Stimulated activated CD4-positive, alpha-beta T cell treated with anti-CD3 and anti-CD28 coated beads, Interleukin-4, amount 100 ng/mL, for 24 hours (primary cell): ENCODE measurements at places on chromosomes 1 and 21.

DNA sequence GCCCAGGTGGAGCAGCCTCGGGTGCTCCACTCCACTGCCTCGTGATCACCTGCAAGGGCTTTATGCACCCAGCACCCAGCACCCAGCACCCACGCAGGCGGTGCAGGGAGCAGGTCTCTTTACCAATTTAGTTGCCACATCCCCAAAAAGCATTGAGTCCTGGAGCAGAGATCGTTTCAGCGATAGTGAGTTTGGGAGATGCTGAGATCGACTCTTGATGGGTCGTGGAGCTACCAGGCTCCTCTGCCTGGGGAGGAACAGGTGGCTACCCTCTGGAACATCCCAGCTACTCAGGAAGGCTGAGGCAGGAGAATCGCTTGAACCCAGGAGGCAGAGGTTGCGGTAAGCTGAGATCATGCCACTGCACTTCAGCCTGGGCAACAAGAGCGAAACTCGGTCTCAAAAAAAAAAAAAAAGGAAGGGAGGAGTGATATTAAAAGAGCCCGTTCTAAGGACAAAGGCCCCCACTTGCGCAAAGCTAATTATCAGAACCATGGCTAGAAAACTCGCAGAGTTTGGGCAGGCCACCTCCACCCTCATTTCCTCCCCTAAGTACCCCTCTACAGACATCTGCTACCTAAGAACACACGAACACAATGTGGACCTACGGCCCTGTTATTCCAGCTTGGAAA, 106.5 kb upstream of the SLC45A1 start:
- DNase-seq, result no peak

DNA sequence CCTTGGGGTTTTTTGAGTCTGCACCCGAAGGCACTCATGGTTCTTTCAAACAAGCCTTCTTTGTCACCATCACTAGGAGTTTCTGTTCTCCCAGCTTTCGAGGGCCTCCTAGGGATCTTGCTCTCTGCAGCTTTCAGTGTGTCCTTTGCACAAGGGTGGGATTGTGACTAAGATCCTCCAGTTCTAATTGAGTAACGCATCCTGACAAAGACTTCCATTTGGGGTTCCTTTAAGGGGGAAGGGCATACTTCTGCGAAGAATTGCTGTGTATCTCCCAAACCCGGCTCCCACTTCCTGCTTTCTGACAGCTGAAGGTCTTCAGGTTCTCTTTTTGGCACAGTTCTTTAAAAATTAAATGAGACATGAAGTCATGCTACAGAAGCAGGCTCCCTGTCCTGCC, 139.4 kb downstream of the EDEM3 start:
- no peak for DNase-seq

GRCh38 chr1:181898773-181899172, 162.7 kb downstream of the ZNF648 start:
- no peak for DNase-seq

DNA sequence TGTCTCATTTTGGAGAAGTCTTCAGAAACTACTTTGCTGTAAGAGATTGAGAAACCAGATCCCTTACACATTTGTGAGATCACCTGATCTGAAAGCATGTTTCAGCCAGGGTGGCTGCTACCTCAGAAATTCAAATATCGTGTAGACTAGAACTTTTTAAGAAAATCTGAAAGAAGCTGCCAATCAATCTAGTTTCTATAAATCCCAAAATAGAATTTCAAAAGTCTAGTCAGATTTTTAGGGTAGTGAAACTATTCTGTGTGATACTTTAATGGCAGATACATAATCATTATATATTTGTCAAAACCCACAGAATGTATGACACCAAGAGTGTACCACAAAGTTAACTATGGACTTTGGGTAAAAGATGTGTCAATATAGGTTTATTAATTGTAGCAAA, 79.9 kb upstream of the PLPPR5 start:
- no peak for DNase-seq

DNA sequence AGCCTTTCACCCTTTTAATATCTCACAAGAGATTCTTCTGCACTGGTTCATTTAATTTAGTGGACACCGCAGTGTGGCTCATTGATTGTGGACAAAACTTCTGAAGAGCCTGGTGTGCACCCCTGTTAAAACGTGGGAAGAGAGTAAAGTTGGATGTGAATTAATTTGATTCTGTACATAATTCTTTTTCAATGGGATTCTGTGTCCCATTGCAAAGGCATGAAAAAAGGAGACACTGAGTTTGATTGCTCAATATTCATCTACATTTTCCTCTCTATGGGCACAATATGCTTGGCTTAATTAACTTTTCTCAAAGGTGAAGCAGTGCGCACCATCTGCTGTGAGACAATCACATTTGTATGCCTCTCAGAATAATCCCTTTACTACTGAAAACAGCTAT, 95.1 kb downstream of the BARHL2 start:
- no peak for DNase-seq
